ENCODE measurements at places on chromosomes 7 and 10.

- no peak for DNase-seq
Observed at GRCh38 chr7:18421297-18422002, 74.1 kb upstream of the HDAC9 start.

DNA sequence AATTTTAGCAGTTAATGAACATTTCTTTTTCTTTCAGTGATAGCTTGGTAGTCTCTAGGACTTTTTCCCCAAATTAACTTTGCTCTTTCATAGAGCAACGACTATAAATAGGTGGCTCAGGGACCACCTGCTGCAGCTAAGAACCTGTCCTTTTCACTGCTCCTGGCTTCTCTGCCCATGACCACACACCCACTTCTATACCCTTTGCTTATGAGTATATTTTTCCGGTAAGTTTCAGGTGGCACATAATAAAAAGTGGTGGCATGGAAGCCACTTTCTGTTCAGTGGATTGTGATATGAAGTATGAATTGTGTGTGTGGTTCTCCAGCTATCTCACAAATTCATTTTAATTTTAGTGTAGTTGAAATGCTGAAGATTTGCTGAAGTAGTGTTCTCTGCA, 1.2 kb downstream of the ING3 start:
- no peak for DNase-seq

- DNase-seq: peak; percentile 7
Observed at GRCh38 chr10:74078037-74078436, 72.6 kb downstream of the AP3M1 start.

- DNase-seq: no peak
Observed at GRCh38 chr7:47071866-47072265, 510.0 kb downstream of the TNS3 start.

DNA sequence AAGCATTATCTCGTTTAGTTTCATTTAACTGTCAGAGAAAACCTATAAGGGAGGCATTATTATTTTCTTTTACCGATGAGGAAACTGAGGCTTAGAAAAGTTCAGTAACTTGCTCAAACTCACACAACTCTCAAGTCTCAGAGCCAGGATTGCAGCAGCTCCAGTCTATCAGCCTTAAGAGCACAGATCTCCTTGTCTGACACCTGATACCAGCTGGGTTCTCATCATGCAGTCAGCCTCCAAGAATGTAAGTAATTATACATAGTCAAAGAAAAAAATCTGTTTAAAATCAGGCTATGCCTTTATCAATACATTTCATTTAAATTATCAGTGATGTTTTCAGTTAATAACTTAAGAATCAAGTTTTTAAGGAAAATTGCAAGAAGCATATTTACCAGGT, 236.6 kb upstream of the TCF7L2 start:
- DNase-seq: no peak

GRCh38 chr10:74297389-74298080, 146.5 kb downstream of the ADK start:
- no peak for DNase-seq

- DNase-seq: no peak
Observed at GRCh38 chr7:93196336-93196735, 29.9 kb downstream of the HEPACAM2 start.

GRCh38 chr10:27252267-27253000, 11.8 kb upstream of the ACBD5 start:
- DNase-seq: peak; percentile 76

DNA sequence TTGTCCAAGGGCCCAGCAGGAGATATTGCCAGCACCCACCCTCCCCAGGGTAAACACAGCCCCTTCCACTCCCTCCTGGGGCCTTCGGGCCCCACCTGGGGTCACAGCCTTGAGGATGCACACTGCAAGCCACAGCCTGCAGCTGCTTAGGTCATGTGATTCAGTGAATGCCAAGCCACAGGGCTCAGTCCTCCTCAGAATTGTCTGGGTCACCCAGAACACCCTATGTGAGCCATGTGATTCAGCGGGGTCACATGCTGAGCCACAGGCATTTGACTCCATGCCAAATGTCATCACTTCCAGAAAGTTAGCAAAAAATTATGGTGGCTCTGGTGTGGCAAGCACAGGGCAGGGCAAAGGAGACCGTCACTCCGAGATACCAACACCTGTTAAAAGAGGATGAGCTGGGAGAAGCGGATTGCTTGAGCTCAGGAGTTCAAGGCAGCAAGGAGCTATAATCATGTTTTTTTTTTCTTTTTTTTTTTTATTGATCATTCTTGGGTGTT, 17.2 kb upstream of the PSAP start:
- DNase-seq: no peak

GRCh38 chr10:59020502-59020901, 155.9 kb upstream of the PHYHIPL start:
- DNase-seq: no peak

- no peak for DNase-seq
Observed at GRCh38 chr7:71095266-71095860, 36.6 kb upstream of the GALNT17 start.

DNA sequence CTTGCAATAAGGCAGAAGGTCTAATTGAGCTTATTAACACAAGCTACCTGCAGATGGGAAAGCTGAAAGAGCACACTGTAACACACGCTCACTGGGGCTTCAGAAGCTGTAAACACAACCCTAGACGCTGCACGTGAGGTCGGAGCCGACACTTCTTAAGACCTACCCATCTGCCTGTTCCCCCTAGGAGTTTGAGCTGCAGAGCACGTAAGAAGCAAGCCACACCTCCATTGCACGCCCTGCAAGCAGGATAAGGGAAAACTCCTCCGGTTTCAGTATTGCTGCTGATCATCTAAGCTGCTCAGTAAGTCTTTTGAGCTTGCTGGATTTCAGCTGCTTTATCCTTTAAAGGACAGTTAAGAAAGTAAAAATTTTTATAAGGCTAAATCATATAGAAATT, 244.0 kb upstream of the ZWINT start:
- no peak for DNase-seq

- no peak for DNase-seq
Observed at GRCh38 chr7:130364451-130364850, 15.8 kb upstream of the CPA1 start.

DNA sequence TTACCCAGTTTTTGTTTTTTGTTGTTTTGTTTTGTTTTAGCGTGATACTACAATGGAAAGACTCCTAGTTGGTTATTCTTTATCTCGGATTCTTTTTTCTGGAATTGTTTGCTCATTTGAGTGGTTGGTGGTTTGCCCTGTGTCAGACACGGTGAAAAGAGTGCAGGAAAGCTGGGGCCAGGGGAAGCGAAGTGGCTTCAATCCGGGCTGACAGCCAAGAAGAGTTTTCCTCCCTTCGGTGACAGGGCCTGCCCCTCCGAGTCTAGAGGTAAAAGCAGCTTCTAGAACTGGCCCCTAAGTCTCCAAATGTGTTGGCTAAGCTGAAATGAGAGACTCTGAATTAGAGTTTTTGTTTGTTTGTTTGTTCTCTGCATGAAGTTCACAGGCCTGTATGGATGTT, 5.7 kb upstream of the AP5Z1 start:
- DNase-seq: no peak

- DNase-seq: no peak
Observed at GRCh38 chr7:138865843-138866242, 67.8 kb upstream of the ATP6V0A4 start.

Measured in activated CD4-positive, CD25-positive, alpha-beta regulatory T cell (primary cell).